ENCODE measurements at places on chromosomes 1 and 21.

DNA sequence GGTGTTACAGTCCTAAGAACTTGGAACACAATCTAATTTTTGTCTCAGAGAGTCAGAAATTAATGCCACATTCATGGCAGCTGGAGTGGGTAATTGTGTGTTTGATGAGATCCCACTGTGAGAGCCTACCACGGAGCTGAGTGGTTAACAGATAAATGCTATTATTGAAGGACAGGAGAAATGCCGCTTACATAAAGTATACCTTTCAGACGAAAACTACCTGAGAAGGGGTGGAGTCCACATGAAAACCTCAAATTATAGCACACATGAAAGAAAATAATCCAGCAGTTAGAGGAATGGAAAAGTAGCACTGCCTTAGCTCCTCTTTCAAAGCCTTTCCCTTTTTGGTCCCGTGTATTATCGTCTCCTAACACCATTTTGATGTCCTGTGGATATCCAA lies 133.0 kb downstream of the BACH1 start:
- no peaks in the 10 kb centered on the region for H3K4me1 ChIP-seq
- H3K27ac ChIP-seq = no peak overlapping the region
- DNase-seq = no peak
- H3K4me3 ChIP-seq = no peak overlapping the region

DNA sequence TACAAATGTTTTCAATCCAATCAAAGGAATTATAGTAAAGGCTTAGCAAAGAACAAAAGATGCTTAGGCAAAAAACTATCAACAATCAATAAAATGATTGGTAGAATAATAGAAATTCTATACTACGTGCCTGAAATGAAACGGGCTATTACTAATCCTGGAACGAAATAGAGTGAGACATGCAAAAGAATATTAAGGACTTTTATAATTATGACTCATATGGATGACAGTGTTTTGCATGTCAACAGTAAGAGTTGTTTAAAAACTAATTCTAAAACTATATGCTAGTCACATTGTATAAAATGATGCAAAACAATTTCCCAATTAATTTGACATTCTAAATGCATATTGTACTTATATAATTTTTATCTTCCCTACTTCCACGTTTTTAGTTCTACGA lies 35.6 kb downstream of the LRRIQ3 start:
- no peaks in the 10 kb centered on the region for H3K4me1 ChIP-seq
- no peaks in the 10 kb centered on the region for H3K36me3 ChIP-seq
- H3K27me3 ChIP-seq = no peaks in the 10 kb centered on the region

GRCh38 chr1:111576547-111576946 lies 43.0 kb upstream of the RAP1A start:
- no peak overlapping the region for H3K4me3 ChIP-seq
- no peaks in the 10 kb centered on the region for H3K4me1 ChIP-seq
- no peak for DNase-seq
- H3K27ac ChIP-seq = no peak overlapping the region

DNA sequence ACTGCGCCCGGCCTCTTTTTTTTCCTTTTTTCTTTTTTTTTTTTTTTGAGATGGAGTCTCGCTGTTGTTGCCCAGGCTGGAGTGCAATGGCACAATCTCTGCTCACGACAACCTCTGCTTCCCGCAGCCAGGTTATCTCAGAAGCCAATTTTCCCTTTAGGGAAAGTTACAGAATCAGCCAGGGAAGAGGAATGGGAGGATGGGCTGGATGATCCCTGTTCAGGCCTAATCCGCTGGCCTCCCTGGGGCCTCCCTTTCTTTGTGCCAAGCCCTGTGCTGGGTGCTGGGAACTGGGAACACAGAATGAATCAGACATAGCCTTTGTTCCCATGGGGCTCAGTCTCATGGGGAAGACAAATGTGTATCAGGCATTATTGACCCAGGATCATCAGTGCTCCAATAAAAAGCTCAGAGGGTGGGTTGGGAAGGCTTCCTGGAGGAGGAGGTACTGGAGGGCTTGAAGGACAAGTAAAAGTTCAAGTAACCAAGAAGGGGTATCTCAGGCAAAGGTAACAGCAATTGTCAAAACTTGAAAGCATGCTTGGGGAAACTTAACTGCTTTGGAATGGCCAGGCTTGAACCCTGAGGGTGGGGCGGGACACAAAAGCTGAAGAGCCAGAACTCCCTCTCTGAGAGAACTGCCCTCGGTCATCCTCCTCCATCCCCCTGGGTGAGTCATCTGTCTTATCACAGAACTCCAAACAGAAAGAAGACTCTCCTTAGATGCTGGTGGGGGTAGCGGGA lies 14.3 kb downstream of the ECHDC2 start:
- H3K27ac ChIP-seq = no peak overlapping the region
- DNase-seq = no peak
- no peaks in the 10 kb centered on the region for H3K27me3 ChIP-seq
- no peak overlapping the region for H3K4me3 ChIP-seq
- no peaks in the 10 kb centered on the region for H3K36me3 ChIP-seq

- no peaks in the 10 kb centered on the region for H3K36me3 ChIP-seq
- no peaks in the 10 kb centered on the region for H3K4me1 ChIP-seq
- no peak overlapping the region for H3K4me3 ChIP-seq
Observed at GRCh38 chr1:6162773-6163172, 17.3 kb downstream of the CHD5 start.
